ENCODE measurements at places on chromosomes 11 and 22.
A peak's percentile ranks its signal among the peaks of the same experiment; 100 is the strongest.

- no peak for DNase-seq
Observed at GRCh38 chr11:4881860-4882500, at the start of gene OR51T1. TSS of gene OR51T1 (plus strand) at chr11:4881900. CDS start at chr11:4881900, 0 bp downstream.

DNA sequence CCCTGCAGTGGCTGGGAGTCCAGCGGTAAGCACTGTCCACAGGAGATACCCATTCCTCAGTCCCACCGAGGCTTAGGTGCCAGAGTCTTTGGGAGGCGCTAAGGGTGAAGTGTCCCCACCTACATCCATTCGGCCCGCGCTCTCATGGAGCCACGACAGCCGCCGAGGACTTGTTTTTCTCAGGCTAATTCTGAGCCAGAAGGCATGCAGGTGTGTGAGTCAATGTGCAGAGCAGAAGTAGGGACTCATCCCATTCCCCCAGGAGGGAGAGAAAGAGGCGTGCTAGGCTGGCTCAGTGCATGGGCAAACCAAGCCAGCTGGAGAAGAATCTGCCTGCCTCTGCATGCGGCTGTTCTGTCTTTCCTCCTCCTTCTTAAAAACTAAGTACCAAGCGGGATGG, 46.6 kb downstream of the KCNC1 start:
- no peak for DNase-seq

DNA sequence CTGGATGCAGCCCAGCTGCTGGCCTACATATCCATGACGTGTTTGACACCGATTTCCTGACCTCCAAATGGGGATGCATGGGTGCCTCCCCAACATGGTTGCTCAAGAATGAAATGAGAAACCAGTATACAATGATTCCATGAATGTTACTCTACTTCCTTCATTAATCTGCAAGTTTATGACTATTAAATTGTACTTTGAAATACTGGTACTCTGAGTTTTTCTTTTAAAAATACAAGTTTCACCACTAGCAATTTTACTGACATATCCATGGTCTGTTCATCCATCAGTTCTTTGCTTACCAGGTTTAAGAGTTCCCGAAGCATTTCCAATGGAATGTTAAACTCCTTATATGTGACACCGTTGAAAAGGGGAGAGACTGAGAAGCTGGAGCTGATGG, 39.1 kb downstream of the SERPIND1 start:
- DNase-seq = no peak

GRCh38 chr11:64777449-64778222, 706 bp downstream of the SF1 start:
- peak; percentile 86 for DNase-seq

GRCh38 chr11:20289732-20290131, 73.8 kb upstream of the HTATIP2 start:
- DNase-seq = no peak

DNA sequence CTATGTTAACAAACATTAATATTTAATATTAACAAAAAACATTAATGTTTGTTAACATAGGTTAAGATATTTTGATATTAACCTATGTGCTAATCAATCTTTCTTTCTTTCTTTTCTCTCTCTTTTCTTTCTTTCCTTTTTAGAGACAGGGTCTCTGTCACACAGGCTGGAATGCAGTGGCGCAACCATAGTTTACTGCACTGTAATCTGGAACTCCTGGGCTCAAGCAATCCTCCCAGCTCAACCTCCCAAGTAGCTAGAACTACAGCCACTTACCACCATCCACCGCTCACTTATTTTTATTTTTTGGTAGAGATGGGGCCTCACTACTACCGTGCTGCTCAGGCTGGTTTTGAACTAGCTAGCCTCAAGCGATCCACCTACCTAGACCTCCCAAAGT, 13.2 kb downstream of the SIK3 start:
- no peak for DNase-seq

DNA sequence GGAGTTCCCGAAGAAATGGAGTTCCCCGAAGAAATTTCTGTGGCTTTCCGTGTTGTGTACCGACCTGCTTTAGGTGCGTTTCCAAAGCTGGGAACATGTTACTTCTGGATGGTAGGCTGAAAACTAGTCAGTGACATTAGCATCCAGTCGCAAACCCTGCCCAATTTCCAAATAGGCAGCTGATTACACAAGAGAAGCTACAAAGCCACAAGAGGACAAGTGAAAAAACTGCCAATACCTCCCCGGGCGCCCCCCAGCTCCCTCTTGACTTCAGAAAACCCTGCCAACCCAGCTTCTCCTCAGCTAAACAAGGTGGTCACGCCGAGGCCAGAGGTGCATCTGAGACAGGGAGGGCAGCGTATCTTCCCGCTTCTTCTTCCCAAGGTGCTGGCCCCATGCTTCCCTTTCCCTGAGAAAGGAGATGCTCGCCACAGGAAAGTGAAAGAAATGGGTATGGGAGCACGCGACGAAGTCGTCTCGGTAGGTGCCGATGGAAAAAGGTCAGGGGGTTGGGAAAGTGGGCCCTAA, 551 bp downstream of the AGBL2 start:
- no peak for DNase-seq

DNA sequence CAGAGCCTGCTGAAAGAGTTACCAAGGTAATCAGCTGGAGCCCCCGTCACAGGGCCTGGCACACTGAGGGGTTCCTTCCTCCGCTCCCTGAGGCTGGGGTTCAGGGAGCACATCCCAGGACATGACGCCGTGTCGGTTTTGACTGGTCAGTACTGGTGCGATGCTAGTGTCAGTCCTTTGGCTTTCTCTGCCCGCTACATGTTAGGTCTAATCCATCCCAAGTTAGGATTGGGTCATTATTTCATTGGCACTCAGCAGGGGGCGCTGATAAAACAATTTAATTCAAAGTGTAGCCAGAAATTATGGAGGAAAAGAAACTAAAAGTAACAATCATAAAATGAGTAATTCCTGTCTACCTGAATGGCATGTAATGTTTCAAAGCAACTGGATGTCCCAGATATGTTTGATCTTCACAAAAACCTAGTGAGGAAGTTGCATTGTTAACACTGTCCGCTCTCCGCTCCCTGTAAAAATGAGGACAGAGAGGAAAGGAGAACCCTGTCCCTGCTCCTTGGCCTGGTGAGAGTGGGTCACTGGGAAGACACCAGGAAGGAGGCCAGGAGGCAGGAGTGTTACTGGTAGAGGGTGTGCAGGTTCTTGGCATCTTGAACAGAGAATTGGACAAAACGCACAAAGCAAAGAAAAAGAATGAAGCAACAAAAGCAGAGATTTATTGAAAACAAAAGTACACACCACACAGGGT, 27.1 kb downstream of the TSKU start:
- DNase-seq = no peak

DNA sequence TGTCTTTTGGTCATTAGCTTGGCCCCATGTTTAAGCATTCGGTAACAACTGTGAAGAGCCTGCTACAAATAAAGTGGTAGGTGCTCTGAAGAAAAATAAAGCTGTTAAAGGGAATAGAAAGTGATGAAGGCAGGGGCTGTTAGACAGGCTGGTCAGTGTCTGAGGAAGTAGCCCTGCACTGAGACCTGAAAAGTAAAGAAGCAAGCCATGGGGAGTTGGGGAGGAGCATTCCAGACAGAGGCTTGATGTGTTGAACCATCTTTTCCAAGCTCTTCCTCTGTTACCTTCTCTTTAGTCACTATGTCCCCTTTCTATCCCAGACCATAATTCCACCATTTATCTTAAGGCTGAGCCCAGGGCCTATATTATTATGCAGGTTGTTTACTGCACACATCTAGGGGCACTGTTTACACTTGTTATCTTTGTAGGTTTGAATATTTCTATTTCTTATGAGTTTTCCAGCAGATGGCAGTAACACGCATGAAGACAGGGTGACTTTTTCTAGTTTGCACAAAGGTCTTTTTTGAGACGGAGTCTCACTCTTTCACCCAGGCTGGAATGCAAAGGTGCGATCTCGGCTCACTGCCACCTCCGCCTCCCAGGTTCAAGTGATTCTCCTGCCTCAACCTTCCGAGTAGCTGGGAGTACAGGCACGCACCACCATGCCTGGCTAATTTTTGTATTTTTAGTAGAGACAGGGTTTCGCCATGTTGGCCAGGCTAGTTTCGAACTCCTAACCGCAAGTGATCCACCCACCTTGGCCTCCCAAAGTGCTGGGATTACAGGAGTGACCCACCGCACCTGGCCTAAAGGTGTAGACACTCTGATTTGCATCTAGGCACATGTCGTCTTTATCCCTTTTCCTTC, 23.0 kb downstream of the ZFTA start:
- no peak for DNase-seq

DNA sequence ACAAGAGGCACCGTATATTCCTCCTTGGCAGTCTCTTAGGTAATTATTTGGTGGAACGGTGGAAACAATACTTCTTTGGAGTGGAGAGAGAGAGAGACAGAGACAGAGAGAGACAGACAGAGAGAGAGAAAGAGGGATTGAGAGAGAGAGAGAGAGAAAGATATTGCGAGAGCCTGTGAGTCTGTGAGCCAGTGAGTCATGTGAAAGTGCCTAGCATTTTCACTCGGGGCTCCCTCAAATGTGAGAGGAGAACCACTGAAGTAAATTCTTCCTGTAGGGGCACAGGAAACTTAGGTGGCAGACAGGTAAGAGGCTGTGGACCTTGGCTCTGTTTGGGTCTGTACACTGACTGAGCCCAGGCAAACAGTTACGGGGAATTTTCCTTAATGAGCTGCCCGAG, 31.6 kb upstream of the SNX19 start:
- no peak for DNase-seq

All from activated CD4-positive, CD25-positive, alpha-beta regulatory T cell treated with anti-CD3 and anti-CD28 coated beads, Interleukin-2, amount 50 U/mL, for 72 hours (primary cell).